ENCODE measurements at places on chromosomes 6 and 20.

- DNase-seq, result no peak
Observed at GRCh38 chr20:11799281-11799684, 118.4 kb upstream of the BTBD3 start.

DNA sequence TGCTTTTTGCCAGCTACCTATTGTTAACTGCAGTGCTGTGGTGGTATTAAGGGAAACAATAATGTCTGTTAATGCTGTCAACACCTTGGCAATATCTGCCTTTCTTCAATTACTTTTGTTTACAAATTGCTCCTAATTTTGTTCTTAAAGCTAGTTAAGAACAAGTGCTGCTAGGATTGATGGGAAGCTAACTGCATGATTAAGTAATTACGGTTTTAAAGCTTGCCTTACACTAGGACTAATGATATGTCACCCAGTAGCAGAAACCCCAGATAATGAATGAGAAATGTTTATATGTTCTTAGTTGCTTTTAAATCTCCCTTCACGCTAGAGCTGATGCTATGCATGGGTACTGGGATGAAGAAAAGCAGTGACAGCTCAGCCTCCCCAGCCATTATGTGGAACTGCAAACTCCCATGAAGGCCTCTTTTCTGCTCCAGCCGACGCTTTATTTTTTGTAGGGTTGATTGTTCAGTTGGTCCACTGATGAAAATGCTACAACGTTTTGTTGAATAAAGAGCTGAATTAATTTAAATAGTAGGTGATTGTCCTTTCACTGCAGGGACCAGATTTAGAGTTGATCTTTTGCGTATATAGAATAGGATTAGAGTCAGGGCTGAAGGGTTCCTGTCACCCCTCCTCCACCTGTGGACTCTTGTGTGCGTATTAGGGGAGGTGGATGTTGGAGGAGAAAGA lies 610.5 kb downstream of the TFAP2B start:
- no peak for DNase-seq

- DNase-seq, result no peak
Observed at GRCh38 chr6:119463081-119463626, 113.6 kb upstream of the MAN1A1 start.

DNA sequence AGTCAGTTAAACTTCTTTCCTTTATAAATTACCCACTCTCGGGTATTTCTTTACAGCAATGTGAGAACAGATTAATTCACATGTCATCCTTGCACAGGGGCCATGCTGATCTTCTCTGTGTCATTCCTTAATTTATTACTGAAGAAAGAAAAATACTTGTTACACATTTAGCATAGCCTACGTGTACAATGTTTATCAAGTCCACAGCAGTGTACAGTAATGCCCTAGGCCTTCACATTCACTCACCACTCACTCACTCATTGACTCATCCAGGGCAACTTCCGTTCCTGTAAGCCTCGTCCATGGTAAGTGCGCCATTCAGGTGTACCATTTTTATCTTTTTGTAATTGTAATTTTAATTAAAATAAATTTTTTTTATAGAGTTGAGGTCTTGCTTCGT lies 73.6 kb downstream of the RSPH3 start:
- no peak for DNase-seq

- DNase-seq, result no peak
Observed at GRCh38 chr20:64121586-64121985, 14.2 kb upstream of the NPBWR2 start.

All from hepatic stellate cell (primary cell).